ENCODE measurements at places on chromosomes 2 and 18.
A peak's percentile ranks its signal among the peaks of the same experiment; 100 is the strongest.

DNA sequence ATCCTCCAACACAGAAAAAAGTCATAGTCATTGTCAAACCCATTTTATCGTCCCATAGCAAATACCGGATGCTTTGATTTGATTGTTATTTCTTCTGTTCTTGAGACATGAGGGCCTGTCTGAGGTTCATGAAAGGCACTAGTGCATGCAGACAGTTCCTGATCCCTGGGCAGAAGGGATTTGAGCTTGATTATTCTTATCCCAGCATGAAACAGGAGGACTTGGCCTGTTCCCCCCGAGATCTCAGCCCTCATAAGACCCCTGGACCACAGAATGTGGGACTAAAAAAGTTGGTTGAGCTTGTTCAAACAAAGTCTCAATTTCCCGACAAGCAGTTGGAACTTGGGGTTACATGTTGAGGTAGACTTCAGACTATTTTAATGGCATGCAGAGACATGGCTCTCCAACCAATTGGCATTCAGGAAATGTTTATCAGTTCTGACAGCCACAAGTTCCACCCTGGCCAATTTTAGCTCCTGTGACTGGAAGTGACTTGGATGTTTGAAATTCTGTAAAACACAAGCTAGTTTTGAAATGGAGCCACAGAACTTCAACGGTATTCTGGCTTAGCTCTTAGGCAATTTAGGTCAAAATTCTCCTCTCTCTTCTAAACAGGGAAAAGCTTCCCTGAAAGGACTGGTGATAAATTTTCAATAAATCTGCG is 366.9 kb upstream of the SLC14A2 start:
- no peak for DNase-seq

DNA sequence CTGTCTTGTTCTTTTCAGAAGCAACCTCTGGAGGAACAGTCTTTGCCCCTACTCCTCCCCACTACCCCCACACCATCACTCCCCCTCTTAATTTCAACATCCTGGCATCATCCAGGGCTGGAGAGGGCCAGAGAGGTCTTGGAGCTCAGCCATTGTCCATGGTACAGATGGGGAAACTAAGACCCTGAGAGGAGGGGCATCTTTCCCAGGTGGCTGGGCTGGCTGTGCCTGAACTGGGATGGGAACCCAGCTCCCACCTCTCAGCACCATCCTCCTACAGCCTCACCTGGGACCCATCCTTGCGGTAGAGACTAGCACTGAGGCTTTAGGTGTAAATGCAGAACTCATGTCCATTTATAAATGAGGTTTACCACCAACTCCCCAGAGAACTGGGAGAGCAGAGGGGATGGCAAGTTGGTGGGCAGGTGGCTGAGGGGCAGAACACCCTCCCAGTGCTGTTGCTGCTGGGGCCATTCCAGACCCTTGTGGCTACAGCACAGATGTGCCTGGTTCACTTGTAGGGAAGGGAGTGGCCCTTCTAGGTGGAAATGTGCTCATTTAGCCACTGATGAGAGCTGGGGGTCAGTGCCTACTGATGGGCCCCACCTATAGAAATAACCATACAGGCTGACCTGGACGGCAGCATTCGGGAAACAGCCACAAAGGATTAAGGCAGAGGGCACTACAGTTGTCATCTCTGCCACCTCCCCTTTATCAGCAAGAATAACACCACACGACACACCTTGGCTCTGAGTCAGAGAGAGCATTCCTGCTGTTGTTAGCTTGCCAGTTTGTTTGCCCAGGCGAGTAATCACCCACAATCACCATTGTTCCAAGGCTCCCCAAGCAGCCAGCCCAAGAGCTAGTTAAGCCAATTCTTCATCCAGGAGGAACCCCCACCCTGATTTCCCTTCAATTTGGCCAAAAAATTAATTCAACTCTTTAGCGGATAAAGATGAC is 2.1 kb downstream of the MLPH start:
- DNase-seq, result no peak

GRCh38 chr2:103738606-103739005 is 976.8 kb downstream of the TMEM182 start:
- DNase-seq, result no peak

DNA sequence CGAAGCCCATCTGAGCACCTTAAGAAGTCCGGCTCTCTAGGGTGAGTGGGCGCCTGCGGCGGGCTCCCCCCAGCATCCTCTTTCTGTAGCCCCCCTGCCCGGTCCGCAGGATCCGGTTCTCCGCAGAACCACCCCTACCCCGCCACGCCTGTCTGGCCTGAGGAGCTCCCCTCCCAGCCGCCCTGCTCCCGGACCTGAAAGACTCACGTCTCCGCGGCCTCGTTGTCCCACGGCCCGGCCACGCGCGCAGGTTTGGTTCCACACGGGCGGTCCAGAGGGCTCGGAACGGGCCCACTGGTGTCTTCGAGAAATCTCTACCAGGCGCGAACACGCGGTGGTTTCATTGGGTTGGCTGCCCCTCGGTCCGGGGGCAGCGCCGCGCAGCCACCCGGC is 237 bp downstream of the SLC39A6 start:
- DNase-seq, result no peak

GRCh38 chr2:240460781-240461431 is 25.4 kb downstream of the GPC1 start:
- DNase-seq, result no peak

GRCh38 chr2:186593523-186593922 is 3.7 kb downstream of the ITGAV start:
- DNase-seq, result no peak

DNA sequence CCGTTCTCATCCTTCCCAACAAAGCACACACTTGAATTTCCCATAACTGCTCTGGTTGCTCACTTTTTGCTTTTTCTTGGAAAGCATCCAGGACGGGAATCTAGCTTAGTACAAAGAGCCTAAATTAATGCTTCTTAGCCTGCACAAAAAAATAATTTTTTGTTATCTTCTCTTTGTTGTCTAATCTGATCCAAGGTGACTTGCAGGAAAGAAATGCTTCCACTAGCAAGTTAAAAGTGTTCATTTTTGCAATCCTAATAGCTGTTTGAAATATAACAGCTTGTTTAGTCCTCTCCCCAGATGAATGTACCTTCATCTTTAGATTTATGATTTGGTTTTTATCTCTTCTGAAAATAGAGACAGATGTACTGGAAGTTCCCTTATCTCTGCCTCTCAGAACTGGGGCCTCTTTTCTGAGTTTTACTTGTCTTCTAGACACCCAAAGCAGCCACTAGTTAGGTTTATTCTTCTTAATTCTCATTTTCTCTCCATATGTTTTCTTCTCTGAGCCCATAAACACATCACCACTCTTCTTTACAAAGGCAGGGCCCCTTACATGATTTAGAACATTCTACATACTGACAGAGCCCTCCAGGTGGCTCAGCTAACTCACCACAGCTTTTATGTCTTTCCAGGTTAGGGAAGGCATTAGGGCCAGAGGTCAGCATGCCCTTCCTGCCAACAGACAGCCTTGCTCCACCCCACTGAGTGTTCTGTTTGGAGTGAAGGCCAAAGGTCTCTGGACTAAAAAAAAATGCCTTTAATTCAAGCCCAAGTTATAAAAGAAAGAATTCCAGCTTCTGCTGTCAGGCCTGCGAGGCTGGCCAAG is 74.7 kb upstream of the MAP4K3 start:
- DNase-seq, result no peak

- no peak for DNase-seq
Measured at GRCh38 chr18:35029103-35029502, 12.1 kb upstream of the MAPRE2 start.

- peak; percentile 54 for DNase-seq
Measured at GRCh38 chr2:216690853-216691741, 4.3 kb downstream of the IGFBP5 start.

DNA sequence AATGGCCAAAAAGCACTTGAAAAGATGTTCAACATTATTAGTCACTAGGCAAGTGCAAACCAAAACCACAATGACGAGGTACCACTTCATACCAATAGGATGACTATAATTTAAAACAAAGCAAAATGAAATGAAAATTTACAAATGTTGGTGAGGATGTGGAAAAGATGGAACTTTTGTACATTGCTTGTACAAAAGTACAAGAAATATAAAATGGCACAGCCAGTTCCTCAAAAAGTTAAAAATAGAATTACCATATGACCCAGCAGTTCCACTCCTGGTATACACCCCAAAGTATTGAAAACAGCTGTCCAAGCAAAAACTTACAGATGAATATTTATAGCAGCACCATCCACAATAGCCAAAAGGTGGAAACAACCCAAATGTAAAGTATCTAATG is 107.8 kb upstream of the XPO1 start:
- DNase-seq, result no peak

DNA sequence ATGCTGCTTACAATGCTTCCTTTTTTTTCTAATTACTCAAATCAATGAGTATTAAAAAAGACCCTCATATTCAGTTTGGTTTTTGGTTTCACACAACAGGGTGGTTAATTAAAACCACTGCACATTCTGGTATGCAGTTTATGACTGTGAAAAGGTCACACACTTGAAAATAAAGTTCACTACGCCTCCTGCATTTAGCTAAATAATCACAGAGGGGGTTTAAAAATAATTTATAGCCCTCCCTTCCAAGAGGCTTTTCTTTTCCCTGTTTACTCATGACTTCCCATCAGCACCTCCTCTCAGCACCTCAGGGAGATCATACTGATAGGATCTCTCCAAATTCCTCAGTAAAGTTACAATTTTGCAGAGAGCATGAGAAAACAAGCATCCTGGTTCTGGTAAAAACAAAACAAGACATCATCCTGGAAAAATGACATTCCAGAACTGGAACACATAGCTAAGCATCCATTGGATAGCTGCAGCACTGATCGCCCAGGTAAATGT is 129.5 kb upstream of the TMEM200C start:
- DNase-seq, result no peak

Measured in naive thymus-derived CD8-positive, alpha-beta T cell (primary cell).